NCI-H526 (cell line): ENCODE measurements at places on chromosomes 4 and X.

GRCh38 chr4:106676173-106676921 lies 307.8 kb upstream of the GIMD1 start:
- no peak for DNase-seq

DNA sequence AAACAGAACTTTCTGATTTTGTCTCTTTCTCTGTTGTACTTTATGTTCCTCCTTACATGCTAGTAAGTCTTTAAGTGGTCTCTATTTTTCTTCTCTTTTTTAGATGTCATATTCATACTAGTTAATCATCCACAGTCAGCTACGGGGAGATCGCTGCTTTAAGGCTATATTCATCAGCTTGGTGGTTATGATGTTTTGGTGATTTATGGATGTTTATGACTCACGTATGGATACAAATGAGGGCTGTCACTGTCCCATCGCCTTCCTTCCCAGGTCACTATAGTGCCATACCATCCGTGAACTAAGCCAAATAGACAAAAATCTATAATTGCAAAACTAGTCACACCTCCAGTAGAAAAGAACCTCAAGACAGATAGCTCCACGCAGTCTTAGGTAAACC lies 296.8 kb upstream of the AADAT start:
- DNase-seq = no peak

DNA sequence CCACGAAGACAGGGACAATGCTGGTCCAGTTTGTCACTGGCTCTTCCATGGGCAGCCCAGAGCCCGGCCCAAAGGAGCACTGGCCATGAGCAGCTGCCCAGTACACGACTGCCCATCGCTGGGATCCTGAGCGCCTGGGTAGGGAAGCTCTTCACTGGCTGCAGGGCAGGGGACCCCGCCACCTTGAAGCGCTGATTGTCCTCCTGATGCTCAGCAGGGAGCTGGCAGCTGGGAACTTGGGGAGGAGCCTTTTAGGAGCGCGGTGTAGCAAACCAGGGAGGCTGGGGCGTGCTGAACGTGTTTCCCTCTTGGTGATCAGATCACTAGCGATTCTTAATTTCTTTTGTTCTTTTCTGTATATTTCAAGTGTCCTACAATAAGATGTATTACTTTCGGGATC lies 1.8 kb downstream of the L1CAM start:
- peak; percentile 35 for DNase-seq

DNA sequence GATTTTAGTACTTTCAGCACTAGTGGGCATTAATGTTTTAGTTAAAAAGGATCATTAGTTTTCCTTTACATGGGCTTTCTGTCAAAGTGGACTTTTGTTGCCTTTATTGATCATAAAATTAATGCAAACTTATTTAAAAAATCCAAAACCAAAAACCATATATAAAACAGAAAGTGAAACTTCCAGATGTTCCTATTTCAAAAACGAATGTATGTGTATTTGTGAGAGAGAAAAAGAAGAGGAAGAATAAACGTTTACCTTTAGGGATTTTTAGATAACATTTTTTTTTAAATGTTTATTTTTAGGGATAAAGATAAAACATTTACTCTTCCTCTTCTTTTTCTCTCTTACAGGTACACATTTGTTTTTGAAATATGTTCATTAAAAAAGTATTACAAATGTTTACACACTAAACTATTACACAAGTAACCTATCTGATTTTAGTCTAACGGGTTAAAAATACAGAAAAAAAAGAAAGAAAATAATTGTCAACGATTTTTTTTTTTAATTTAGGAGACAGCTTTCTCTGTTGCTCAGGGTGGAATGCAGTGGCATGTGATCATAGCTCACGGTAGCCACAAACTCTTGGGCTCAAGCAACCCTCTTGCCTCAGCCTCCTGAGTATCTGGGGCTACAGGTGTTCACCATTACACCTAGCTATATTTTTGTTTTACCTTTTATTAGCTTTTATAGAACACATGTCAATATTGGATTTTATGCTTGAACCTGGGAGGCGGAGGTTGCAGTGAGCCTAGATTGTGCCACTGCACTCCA lies 16.8 kb upstream of the COX18 start:
- no peak for DNase-seq

DNA sequence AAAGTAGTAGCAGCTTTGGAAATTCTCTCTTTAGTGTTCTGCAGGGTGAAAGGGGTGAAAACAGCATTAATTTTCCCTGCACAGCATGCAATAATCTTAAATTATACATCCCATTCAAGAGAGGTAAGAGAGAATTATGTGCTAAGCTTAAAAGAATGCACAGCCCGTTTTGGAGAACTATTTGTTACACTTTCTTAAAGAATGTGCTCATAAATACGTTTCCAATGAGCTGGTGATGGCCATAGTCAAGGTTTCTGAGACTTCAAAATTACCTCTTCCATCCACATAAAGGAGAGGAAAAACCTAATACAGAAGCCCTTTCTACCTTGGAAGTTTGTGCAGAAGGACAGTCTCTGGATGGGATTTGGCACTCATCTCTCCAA lies 766.7 kb upstream of the TENM3 start:
- DNase-seq = no peak

DNA sequence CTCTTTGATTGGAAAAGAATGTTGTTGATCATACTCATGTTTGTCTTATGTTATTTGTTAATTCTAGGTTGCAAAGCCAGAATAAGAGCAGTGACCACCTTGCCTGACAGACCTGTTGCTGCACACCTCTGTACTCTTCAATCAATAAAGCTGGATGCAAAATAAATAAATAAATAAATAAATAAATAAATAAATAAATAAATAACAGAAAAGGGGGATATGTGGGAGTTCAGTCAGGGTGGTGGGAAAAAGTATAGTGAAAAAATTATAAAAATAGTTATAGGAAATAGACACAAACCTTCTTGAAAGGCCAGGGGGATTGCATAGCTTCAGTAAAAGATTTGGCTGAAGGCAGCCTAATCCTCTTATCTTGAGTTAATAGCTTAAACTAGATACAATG lies 51.3 kb downstream of the TENT5D start:
- no peak for DNase-seq

- DNase-seq = no peak
These were observed at the start of the genes CSAG1 and MAGEA12 for GRCh38 chrX:152733261-152733975. Gene CSAG1 (minus strand): TSS chrX:152733721. CDS start chrX:152732460, 1,261 bp downstream. Gene MAGEA12 (plus strand): TSS chrX:152733757. CDS start chrX:152736162, 2,405 bp downstream.

DNA sequence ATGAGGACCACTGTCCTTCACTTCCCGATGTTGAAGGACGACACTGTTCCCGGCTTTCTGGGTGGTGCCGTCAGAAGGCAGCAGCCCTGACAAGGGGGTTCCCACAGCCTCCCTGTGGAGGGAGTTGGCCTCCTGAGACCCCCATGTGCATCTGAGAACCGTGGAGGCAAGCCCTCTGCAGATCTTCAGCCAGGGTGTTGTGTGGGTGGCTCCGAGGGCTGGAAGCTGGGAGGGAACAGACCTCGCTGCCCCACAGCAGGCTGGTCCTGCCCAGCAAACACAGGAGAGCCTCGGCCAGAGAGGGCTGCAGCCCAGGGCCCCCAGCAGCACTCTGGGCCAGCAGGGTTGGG lies 16.2 kb downstream of the DGKQ start:
- DNase-seq = no peak

DNA sequence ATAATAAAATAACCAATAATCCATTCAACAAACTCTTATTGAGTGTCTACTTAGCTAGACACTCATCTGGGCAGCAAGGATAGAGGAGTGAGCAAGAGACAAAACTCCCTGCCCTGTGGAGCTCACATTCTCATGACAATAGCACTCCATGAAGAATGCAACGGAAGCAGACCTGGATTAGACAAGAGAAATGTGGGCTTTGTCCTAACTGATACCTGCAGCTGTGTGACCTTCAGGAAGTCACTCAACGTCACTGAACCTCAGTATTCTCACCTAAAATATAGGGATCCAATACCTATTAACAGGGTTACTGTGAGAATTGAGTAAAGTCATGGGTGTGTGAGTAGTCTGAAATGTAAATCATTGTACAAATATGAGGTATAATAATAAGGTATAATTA lies 61.2 kb downstream of the NDNF start:
- no peak for DNase-seq

DNA sequence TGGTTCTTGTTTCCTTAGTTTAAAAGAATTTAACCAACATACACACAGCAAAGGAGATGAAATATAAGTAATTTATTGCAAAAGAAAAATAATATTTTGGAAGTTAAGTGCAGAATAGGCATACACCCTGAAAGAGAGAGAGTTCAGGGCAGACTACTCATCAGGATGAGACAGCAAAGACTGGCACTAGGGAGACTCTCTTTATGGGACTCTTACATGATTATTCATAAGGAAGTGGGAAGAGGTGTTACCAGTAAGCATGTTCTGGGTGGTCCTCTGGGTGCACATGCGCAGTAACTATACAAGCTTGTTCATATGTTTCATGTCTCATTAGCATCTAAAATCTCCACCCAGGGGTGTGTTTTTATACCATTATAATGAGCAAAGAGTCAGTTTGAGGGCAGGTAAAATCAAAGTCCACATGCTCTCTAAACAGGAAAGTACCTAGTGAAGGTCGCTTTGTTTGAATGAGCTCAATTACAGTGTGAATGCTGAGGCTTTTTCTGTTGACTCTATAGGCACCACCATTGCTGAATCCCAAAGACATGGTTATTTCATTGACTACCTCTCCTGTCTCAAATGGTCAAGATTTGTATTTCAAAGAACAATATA lies 38.2 kb upstream of the PRDM5 start:
- no peak for DNase-seq

- DNase-seq = no peak
These were observed 449.8 kb downstream of the INPP4B start for GRCh38 chr4:142396279-142396678.

GRCh38 chrX:2692221-2693112 lies 1.4 kb downstream of the CD99 start:
- no peak for DNase-seq

- no peak for DNase-seq
These were observed 306.4 kb downstream of the CXXC4 start for GRCh38 chr4:104188301-104188700.

GRCh38 chr4:125784741-125785140 lies 470.0 kb downstream of the FAT4 start:
- no peak for DNase-seq

DNA sequence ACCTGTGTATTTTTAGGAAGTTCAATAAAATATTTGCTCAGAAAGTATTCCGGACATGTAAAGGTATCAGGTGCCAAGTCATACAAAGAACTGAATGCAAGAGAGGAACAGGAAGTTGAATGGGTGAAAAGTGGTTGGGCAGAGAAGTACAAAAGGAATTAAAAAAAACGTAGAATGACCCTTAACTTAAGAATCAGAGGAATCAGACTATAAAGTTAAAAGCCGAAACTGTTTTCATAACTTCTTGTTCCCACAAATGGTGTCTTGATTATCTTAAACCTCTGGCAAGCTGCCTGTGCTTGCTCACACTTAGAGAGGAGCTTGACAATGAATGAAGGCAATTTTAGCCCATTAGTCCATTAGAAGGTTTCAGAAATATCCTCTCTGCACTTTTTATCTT lies 81.6 kb upstream of the HHIP start:
- DNase-seq = no peak

GRCh38 chr4:40572692-40573310 lies 56.9 kb downstream of the RBM47 start:
- DNase-seq = no peak

- DNase-seq = peak; percentile 35
These were observed 1928.4 kb downstream of the STIM2 start for GRCh38 chr4:28788929-28789490.

DNA sequence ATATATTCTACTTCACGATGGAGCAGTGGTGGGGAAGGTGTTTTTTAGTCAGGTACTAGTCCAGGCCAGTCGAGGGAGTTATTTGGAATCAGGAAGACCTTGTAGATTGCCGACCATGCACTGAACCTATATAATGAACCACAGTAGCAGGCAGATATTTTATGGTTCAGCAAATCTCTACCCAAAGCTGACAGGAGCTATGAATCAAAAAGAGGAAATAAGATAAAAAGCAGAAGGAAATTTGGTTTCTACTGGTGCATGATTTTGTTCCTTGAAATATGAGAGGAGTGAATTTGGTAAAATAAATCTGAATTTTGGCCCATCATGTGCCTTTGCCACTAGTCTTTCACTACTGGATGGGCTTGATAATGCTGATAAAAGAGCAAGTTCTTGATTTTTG lies 924.3 kb upstream of the DIAPH2 start:
- no peak for DNase-seq

DNA sequence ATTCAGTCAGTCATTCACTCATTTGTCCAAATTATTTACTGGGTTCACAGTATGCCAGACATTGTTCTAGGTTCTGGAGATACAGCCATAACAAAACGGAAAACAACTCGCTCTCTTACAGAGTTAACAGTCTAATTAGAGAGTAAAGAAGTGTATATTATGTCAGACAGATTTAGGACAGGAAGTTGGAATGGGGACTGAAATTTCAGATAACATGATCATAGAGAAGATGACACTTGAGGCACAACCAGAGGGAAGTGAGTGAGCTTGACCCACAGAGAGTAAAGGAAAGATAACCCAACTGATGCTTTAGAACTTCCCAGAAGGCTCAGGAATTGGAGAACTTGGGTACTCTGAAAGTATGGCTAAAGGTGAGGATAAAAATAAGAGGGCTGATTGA lies 139.4 kb downstream of the ZAR1 start:
- DNase-seq = no peak

GRCh38 chr4:660401-660800 lies 13.7 kb downstream of the ATP5ME start:
- no peak for DNase-seq

DNA sequence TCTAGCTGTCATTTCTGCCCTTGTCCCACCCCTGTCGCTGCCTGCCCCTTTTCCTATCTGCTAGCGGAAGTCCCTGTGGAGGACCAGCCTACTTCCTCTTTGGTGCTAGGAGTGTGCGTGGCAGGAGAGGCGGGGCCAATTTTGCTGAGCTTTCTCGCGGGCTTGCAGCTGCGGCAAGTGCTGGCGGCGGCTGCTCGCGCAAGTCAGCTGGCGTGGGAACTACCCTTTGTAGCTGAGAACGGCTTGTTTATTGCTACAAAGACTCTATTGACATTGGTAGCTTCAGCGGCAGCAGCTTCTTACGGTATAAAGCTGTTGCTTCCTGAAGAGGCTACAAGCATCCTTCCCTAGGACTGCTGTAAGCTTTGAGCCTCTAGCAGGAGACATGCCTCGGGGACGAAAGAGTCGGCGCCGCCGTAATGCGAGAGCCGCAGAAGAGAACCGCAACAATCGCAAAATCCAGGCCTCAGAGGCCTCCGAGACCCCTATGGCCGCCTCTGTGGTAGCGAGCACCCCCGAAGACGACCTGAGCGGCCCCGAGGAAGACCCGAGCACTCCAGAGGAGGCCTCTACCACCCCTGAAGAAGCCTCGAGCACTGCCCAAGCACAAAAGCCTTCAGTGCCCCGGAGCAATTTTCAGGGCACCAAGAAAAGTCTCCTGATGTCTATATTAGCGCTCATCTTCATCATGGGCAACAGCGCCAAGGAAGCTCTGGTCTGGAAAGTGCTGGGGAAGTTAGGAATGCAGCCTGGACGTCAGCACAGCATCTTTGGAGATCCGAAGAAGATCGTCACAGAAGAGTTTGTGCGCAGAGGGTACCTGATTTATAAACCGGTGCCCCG lies at the start of gene MAGEH1:
TSS of gene MAGEH1 (plus strand) at position 138 of the 843 bp plus-strand sequence. CDS start at position 386, 248 bp downstream.
- peak; percentile 78 for DNase-seq

GRCh38 chr4:38935391-38936073 lies 67.9 kb downstream of the FAM114A1 start:
- DNase-seq = no peak
